ENCODE measurements at places on chromosomes 5 and 9.

DNA sequence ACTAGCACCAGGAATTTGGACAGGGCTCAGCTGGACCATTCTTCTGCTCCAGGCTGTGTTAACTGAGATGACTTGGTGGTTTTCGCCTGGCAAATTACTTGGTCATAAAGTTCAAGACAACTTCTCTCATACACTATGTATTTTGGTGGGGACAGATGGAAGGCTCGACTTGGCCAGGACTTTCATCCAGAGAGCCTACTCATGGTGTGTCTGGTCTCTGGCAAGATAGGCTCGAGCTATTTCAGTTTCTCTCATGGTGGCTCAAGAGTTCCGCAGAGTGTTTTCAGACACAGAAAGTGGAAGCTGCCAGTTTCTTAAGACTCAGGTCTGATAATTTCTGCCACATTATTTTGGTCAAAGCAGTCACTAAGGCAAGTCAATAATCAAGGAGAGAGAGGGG is 135.6 kb downstream of the IRX2 start:
- DNase-seq: no peak

DNA sequence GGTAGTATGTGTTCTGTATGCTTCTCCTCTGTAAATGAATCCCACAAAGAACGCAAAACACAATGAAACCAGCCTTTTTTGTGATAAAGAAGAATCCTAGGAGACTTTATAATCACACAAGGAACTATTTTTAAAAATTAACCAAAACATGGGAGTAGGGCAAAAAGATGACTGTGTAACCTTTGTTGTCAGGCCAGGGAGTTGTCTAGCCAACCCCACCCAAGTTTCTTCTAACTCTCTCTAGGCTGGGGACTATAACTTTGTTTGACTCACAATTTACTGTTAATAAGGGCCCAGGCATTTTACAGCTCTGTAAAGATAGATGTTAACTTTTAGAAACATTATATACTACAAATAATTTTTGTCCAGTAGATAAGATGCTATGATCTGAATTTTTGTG is 176.1 kb downstream of the ADAMTS12 start:
- no peak for DNase-seq

DNA sequence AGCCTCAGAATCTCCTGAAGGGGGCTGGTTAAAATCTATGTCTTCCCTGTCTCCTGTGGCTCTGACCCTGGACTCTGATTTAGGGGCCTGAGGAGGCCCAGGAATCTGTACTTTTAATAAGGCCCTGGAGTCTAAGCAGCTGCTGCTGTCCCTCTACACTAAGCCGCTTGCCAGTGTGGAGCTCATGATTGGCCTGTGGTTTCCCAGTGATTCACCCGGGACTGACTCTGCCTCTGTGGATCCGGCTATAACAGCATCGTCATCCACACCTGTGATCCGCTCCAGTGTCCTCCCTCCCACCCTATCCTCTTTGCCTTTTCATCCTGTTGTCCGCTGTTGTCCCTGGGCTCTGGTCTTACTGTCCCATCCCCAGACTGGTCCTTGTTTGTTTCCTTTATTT is 3.7 kb downstream of the SLC31A2 start:
- no peak for DNase-seq

DNA sequence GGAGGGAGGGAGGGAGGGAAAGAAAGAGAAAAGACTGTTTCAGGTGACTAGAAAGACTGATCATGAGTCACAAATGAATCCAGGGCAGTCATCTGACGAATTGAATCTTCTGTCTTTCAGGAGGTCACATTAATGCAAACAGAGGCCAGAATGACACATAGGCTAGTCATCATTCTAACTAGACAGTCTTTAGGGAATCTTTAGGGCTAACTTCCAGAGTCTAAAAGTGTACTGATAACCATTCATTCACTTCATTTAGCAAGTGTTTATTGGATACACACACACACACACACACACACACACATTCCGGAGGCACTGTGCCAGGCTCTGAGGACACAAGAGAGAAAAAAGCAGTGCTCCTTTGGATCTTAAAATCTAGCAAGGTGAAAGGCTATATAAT is 156.7 kb downstream of the EBF1 start:
- DNase-seq: no peak

DNA sequence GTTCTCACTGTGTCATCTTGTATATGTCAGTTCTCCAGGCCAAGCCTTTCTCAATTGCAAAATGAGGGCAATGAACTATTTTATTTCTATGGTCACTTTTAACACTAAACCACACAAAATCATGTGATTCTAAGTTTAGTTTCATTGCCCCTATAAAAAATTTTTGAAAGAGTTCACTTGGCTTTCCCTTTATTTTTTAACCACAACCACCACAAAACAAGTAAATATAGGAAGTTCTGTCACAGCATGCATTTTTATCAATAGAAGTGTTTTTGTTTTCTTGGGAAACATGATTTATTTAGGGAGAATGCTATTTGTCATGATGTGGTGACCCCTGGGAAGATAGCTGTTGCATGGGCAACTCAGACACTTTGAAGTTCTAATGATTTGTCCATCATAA is 169.1 kb downstream of the CSNK1G3 start:
- DNase-seq: no peak

DNA sequence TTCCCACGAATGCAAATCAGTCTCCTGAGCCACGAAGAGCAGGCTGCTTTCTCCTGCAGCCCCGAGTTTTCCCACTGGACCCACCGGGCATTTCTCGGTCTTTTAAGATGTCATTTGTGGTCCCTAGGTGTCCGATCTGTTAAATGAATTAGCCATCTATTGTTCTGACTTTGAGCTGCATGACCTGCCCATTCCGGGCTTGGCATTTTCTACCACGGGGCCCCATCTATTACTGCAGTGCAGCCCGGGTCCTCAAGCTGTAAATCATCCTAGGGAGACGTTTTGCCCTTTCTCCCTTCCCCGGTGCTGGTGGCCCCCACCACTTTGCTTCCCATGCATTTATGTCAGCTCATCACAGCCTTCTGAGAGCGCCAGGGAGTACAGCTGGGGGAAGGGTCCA is 405.4 kb downstream of the IRX1 start:
- DNase-seq: no peak

All from stimulated activated CD8-positive, alpha-beta memory T cell treated with anti-CD3 and anti-CD28 coated beads, Interleukin-12 subunit alpha, Interleukin-12 subunit beta, amount 100 ng/mL, for 4 hours (primary cell).